AG04450 (cell line): ENCODE measurements at places on chromosomes 11 and 22.

DNA sequence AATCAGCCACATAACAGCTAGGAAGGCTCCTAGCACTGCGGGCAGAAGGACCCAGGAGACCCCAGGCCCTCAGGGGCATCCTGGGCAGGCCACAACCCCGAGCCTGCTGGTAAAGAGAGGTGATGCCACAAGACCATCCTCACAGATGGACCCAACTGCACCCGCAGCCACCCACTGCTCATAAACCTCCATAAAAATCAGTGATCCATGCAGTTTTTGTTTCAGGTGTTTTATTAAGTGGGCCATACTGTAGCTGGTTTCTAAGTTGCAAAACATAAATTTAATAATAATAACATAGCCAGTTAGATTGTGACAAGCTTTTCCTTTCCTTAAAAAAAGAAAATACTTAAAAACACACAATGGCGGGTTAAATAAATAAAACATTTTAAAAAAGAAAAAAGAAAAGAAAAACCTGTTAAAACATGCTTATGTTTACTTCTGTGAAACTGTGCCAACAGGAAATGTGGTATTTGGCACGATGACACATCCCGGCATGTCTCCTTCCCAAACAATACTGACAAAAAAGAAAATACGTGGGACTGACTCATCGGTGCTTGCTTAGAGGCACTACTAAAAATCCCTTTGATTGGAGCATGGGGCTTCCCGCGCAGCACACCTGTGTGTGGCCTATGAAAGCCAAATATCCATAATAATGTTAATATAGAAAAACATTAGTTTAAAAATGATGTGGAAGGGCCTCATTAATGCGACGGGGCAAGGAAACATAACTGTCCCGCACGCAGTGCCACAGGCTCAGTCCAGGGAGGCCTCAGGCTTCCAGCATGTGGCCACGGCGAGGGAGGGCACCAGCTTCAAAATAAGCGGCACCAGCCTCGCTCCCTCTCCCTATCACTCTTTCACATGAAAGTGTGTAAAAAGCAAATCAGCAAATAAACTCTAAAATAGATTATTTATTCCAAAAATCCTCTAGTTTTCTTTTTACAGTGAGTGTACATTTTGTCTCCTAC lies 47.5 kb upstream of the SCUBE2 start:
- peak; percentile 81 for DNase-seq

DNA sequence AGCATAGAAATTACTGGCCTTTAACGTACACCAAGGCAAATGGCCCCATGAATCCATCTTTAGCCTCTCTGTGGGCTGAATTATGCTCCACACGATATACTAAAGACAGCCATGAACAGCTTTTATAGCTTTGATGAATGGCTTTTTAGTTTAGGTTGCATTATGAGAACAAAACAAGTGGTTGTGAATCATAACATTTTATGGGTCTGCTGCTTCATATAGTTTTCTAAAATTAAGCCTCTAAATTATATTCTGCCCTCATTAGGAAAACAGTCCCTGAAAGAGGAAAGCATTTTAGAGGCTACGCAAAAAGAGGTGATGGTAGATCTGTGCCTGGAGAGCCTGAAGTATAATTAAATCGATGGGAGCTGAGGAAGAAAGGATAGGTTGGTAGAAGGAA lies 221.3 kb downstream of the CADM1 start:
- DNase-seq: no peak

- DNase-seq: peak; percentile 7
Observed at GRCh38 chr22:33401291-33401690, 343.1 kb upstream of the SYN3 start.

DNA sequence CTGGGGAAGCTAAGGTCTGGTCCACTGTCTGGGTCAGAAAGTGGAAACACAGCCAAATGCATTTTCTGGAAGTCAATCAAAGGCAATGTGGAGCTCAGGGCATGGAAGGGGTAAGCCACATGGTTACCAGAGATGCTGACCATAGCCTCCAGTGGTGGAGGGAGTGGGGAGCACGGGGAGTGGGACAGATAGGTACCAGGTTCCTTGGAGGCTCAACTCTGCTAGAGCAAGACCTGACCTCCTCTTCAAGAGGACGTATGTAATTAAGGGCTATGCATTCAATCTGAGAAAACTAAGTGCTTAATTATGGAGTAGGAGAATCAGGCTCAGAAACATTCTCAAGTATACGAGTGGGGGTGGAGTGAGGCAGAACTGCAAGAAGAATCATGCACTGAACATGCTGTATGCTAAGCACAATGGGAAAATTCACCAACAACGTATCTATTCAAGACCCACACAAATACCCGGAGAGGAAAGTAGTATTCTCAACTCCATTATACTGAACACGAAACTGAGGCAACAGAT lies 65.2 kb upstream of the PHOX2A start:
- DNase-seq: no peak

DNA sequence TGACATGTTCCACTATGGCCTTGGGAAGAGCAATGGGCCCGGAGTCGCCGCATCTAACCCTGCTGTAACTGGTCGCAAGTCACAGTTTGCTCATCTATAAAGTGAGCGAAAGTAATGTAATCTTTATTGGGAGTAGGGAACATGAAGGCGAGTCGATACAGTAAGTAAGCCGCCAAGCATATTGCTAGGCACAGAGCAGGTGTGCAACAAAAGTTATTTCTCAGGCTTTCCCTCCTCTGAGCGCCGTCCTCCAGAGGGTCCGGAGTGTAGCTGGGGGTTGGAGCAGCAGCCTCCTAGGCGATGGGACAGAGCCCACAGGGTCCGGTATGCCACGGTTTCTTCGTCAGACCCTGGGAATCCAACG lies 343 bp upstream of the SPON1 start:
- DNase-seq: no peak

GRCh38 chr11:115528225-115528624 lies 24.0 kb upstream of the CADM1 start:
- no peak for DNase-seq

DNA sequence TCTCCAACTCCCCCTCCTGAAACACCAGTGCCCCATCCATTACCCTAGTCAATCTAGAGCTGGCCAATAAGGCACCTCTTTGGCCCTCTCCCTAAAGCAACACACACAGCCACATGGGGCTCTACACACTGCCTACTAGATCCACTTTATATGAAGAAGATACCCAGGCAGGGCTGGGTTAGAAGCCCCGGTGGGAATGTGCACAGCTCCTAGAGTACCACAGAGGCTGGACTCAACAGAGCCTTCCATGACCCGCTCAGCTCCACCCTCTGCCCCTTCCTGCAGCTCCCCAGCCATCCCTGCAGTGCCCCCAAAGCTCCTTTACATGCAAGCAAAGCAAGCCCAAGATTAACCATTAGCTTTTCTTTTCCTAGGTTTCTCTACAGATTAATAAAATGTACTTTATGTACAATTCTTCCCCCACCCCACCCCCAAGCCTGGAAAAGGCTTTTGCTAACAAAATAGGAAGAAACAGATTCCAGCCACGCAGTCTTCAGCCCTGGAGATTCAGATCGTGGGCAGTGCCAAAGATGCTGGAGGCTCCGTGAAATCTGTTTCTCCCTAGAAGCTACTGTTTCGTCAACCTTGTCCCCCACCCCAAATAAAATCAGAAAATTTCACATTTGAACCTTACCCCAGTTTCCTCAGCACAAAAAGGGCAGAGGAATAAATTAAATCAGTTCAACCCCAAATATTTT lies 51.8 kb downstream of the IGSF9B start:
- no peak for DNase-seq

DNA sequence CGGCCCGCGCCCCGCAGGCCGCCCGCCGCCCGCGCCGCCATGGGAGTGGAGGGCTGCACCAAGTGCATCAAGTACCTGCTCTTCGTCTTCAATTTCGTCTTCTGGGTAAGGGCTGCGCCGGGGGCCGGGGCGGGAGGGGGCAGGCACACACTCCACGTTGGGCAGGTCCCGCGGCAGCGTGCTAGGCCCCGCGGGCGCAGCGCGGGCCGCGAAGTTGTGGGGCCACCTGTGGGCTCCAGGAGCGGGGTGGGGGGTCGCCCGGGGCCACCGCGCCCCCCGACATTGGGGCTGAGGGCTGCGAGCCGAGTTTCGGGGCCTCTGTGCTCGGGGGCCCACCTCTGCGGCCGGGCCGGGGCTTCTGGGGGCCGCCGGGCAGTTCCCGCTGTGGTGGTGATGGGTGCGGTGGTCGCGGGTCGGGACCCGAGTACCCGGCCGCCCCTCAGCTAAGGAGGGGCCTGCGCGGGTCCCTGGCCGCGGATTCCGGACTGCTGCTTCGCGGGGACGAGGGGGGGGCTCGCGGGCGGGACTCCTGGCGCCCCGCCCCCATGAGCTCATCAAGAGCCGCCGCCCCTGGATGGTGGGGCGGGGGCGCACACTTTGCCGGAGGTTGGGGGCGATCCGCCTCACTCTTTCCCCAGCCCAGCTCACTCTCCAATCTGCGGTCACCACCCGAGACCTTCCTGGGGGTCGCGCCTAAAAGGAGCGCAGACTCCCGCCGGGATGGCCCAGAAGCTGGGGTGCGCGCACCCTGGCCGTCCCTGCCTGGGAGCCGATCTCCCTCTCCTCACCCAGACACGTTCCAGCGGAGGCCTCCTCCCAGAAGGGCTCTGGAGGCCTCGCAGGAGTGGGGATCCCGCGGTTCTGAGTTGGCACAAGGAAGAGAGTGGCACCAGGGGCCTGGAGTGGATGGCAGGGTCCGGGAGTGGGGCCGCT lies 667 bp downstream of the CD81 start:
- DNase-seq: no peak

DNA sequence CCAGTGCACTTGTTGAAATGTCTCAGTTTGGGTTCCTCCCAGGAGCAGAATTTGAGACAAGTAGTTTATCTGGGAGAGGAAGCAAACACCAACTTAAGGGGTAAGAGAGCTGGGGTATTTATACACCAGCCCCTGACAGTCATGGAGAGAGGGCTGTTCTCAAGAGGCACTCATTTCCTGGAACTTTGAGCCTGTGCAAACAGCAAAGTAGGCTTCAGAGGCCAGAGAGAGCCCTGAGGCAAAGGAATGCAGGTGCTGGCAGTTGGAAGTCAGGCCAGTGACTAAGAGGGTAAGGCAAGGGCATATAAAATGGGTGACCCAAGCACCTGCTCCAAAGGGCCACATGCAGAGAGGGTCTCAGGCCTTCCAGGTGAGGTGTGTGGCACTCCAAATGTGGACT lies 16.1 kb downstream of the MS4A18 start:
- no peak for DNase-seq

DNA sequence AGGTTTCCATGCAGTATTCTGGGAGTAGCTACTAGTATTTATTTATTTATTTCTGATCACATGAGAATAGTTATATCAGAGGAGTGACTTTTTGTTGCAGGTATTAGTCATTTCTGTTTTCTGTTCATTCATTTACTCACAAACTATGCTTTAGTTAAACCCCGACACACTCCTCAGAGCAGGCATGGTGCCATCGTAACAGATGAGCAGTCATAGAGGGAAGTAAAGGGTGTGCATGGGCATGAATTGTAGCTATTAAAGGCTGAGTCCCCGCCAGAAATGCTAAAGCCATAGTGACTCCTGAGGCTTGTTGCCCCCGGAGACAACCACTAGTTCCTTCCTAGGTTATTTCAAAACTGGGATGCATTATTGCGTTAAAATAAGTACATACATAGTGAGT lies 10.6 kb downstream of the JHY start:
- no peak for DNase-seq

GRCh38 chr11:5596607-5597201 lies at the start of gene TRIM6:
Gene TRIM6, plus strand, starts transcription at chr11:5596637. Its CDS starts 261 bp downstream, at chr11:5596898.
- DNase-seq: no peak

DNA sequence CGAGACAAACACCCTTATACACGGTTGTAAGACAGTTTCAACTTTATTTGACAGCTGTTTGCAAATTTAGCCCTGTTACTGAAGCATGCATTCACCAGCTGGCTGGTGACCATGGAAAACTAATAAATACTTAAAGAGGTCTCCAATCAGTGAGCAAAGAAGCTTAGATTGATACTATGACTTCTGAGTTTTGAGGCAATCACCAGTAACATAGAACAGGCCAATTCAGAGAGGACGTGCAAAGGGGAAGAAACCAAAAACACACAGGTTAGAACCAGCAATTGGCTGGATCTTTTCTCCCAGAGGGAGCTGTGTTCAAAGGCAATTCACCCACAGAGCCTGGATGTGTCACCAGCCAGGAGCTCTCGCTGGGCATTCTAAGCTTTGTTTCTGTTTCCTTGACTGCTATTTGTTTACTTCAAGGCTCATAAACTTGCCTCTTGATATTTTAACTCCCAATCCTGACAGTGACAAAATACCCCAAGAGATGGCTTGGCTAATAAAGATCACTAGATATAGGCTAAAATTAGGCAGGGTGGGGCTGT lies 113.6 kb upstream of the MTMR2 start:
- no peak for DNase-seq

DNA sequence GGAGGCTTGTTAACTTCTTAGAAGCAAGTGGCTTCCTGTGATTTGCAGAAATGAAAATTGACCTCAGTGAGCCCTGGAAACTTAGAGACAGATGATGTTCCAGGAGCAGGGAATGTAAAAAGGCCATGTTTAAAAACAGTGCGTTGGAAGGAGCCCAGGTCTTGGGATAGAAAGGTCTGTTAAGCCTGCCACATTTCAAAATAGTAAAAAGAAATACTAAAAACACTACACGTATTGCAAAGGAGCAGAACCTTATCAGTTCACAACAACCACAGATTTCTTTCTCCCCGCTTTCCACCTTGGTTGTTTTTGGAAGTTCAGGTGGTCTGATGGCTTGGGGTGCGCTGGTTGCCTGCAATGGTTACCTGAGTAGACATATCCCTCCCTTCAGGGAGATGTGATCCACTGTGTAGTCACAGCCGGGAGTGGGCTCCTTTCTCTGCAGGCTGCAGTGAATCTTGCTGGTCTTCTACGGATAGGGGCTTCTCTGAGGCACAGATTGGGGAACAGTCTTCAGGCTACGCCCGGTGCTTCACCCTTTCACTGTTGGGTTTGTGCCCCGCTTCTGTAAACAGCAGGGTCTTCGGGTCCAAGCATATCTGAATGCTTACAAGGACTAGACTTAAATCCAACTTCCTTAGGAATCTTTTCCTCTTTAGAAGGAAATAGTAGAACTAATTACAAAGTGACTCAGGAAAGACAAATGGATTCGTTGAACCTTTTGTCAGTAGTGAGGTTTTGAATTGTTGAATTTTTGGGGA lies 1.9 kb downstream of the TEAD1 start:
- no peak for DNase-seq

DNA sequence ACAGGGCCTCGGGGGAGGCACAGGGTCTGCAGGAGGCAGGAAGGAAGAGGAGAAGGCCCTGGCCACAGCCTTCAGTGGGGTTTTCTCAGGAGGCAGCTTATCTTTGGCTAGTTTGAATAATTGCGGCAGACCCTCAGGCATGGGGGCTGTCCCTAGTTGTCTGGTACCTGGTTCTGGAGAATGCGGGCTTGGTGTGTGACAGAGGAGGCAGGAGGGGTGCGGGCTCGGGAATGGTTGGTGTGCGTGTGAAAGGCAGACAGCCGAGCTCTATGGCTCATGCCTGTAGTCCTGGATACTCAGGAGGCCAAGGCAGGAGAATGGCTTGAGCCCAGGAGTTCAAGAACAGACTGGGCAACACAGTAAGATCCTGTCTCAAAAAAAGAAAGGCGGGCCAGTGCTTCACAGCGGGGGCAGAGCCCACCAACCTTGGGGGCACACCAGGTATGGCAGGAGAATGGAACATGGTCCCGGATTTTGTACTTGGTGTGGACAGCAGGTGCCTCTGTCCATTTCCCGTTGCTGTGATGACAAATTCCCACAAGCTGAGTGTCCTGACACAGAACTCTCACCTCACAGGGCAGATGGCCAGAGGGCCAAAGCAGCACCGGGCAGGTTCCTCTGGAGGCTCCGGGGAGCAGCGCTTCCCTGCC lies 640.6 kb downstream of the TBC1D22A start:
- DNase-seq: no peak

- no peak for DNase-seq
Observed at GRCh38 chr22:49513358-49513851, 314.3 kb downstream of the BRD1 start.

GRCh38 chr11:2739531-2740274 lies 39.9 kb upstream of the KCNQ1OT1 start:
- DNase-seq: no peak

- no peak for DNase-seq
Observed at GRCh38 chr22:30308518-30309230, 18.1 kb downstream of the TBC1D10A start.
